ENCODE measurements at places on chromosomes 5 and 9.

GRCh38 chr9:78196258-78196657 lies 39.6 kb upstream of the CEP78 start:
- no peak for DNase-seq

- DNase-seq, result no peak
These were observed 138.3 kb upstream of the SHB start for GRCh38 chr9:38207247-38207778.

DNA sequence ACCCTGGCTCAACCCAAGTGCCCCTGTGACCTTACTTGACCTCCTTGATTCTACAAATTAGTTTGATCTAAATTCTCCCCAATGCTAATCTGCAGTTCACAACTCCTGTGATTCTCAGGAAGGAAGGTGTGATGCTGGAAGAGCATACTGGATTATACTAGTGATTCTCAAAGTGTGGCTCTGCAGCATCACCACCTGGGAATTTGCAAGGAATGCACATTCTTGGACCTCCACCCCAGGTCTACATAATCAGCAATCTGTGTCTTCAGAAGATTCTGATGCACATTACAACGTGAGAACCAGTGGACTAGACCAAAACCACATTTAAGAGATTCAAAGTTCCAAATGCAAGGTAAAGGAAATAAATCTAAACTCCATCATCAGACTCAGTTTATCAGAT lies 198.6 kb downstream of the AGTPBP1 start:
- DNase-seq, result no peak

GRCh38 chr5:116561658-116562057 lies 13.0 kb downstream of the SEMA6A start:
- no peak for DNase-seq

DNA sequence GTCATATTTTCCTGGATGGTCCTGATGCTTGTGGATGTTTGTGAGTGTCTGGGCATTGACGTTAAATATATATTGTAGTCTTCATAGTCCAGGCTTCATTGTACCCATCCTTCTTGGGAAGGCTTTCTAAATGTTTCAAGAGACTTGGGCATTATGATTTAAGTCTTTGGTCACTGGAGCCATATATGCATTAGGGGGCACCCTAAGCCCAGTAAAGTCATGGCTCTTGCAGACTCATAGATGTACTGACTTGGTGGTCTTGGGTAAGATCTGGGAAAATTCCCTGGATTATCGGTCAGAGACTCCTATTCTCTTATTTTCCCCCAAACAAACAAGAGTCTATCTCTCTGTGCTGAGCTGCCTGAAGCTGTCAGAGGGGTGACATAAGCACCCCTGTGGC lies 271.1 kb downstream of the TRIM36 start:
- no peak for DNase-seq

DNA sequence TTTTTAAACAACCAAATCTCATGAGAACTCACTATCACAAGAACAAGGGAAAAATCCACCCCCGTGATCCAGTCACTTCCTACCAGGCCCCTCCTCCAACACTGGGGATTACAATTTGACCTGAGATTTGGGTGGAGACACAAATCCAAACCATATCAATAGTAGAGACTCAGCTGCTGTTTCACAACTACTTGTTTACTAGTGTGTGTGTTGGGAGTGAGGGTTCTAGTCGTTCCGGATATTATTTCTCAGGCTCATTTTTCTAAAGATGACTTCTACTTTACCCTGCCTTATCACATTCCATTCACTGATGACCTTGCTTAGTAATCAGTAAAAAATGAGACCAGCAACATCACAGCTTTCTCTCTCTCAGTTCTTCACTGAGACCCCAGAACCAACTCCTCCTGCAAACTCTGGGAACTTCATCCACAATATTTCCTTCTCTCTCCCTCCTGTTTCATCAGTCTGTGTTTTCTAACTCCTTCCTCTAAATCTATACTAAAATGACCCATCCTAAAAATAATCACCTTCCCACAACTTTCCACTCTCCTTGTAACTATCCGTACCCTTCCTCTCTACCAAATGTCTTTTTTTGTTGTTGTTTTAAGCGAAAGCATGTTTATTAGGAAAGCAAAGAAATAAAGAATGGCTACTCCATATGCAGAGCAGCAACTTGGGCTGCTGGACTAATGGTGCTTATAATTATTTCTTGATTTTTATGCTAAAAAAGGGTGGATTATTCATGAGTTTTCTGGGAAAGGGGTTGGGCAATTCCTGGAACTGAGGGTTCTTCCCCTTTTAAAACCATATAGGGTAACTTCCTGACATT lies 121.5 kb upstream of the SPRY4 start:
- DNase-seq, result no peak

GRCh38 chr5:78058625-78059024 lies 235.9 kb downstream of the AP3B1 start:
- DNase-seq, result no peak

DNA sequence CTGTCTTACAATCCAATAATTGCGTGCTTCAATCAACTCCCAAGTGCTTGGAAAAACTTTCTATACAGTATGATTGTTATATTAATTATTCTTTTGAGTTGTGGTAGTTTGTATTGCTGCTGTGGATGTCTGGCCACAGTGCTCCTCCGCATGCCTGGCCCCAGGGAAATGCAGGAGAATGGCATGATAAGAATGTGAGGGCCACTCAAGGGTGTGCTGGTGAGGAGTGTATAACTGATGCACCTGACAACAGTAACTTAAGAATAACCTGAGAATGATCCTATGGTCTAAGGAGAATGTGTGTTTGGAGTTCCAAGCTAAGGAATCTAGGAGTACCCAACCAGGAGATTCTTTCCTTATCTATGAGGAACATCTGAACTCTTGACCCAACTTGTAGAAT lies 152.9 kb upstream of the APC start:
- no peak for DNase-seq

- DNase-seq, result no peak
These were observed 6.3 kb upstream of the SMU1 start for GRCh38 chr9:33082538-33083326.

DNA sequence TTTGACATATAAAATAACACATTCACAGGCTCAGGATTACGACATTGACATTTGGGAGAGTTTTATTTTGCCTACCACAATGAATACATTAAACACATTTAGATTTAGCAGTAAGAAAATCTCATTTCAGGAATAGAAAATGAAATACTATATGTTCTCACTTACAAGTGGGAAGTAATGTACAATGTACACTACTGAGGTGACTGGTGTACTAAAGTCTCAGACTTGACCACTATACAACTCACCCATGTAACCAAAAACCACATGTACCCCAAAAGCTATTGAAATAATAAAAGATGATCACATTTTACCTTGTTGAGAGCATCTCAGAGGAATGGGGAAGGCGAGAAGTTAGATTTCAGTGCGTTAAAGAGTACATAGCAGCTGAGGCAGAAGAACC lies 1202.4 kb upstream of the SEMA6A start:
- no peak for DNase-seq

GRCh38 chr5:180324601-180324950 lies 28.6 kb downstream of the GFPT2 start:
- DNase-seq, result no peak

DNA sequence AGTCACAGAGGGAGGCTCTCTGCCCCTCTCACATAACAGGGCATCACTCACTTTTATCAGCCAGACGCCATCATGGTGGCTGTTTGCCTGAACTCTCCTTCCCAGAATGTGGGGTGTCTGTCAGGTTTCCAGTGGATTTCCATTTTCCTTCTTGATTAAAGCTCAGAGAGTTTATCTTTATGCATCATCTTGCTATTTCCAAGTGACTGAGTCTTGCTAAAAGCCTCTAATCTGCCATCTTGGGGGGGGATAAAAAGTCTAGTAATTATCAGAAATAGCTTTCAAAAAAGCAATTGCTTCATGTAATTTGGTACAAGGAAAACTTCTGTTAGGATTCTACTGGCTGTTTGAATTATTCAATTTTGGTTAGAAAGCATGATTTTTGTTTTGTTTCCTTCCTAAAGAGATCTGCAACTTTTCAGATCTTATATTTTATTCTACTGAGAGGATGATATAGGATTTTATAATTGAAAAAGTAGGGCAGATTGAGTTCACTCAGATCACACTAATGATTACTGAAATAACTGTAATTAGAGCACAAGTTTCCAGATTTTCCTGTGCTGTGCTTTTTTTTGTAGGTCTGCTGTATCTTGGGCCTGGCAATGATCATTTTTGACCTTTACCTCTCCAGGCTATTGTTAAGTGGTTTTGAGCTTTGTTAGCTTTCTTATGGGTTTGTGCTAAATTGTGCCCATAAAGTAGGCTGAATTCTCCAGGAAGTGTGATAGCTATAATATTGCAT lies 661.5 kb downstream of the TLE4 start:
- no peak for DNase-seq

DNA sequence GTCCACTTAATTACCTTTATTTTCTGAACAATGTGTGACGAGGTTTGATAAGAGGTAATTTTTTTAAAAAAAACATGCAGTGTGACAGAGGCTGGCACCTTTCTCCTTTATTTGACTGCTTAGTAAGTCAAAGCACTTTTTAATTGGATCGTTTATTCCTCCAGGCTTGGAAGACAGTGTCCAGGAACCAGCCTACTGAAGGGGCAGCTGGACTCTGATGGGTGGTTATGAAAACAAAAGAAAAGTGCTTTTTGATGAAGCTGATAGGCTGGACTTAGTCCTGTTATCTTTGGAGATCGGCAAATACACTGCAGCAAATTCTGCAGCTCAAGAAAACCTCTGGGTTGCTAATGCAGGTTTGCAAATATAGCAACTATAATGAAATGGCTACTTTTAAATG lies 141.7 kb downstream of the DCP2 start:
- DNase-seq, result no peak

DNA sequence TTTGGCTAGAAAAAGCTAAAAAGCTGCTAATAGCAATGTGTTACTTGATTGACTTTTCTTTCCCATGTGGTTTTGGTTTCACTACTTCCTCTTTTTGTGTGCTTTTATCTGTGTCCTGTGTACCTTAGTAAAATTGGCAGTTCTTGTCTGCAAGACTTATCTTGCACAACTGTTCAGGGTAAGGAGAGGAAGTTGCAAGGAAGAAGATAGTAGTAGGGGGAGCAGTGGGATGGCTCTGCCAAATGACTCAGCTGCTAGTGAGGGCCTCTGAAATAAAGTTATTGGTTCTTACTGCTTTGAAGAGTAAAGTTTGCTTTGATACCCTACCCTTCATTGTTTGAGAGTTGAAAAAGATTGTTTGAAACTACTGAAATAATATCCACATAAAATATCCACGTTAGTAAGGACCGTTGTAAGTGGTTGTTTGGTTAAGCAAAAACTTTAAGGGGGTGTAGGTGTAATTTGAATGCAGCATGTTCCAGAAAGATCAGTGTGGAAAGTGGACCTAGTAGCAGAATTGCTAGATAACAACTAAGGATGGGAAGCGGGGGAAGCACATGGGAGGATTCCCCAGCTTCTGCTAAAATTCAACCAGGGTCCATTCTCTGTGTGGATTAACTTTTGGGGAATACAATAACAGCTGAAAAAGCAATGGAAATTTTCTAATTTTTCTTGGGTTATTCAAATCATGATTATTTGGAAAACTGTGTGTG lies 123.5 kb downstream of the SCAMP1 start:
- no peak for DNase-seq

GRCh38 chr9:77595426-77596095 lies 52.6 kb downstream of the GNA14 start:
- no peak for DNase-seq

- no peak for DNase-seq
These were observed 12.2 kb downstream of the PPP3R2 start for GRCh38 chr9:101582553-101582952.

DNA sequence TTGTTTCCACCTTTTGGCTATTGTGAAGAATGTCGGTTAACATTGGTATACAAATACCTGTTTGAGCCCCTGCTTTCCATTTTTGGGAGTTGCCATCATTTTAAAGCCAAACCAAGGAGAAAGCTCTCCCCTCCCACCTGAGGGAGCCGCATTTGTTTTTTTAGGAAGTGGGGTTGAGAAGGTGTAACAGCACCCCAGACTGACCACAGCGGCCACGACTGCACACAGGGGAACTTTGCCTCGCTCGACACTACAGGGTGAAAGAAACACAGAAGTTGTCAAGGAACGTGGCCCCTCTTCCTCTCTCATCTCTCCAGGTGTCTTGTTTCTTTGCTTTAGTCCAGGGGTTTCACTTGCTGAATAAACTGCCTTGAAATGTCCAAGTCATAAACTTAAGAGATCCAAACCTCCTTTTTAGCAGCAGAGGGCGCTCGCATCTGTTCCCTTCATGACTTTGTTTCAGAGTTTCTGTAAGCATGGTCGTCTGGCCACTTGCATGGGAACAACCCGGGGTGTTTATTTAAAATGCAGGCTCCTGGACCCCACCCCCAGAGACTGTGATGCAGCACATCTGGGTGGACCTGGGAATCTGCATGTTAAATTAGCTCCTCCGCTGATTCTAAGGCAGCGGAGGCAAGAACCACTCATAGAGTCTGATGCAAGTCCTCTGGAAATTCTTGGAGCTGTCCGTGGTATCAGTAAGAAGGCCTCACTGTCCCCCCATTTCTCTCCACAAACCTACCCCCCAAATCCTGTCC lies 2.1 kb upstream of the TTLL11 start:
- peak; percentile 31 for DNase-seq

DNA sequence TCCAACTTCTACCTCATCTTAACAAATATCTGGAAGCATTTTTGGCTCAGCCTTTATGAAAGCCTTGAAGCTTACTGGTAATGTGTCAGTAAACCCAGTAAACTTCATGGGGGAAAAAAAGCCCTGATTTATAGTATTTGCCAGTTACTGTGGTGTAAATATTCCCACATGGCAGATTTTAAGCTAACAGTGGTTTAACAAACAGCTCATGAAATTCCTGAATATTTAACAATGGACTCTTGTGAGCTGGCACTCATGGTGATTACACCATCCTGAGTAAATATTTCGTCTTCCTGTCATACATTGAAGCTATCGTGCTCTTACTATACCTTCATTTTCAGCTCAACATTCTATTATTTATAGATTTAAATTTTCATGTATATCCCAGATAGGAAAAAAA lies 57.0 kb upstream of the ACOT12 start:
- DNase-seq, result no peak

- DNase-seq, result no peak
These were observed 69.3 kb downstream of the ANKRD31 start for GRCh38 chr5:75167345-75167744.
